ENCODE measurements at places on chromosomes 5 and 9.

- no peak overlapping the region for H3K27ac ChIP-seq
- no peaks in the 10 kb centered on the region for H3K36me3 ChIP-seq
- ATAC-seq, result no peak
- no peak overlapping the region for H3K4me3 ChIP-seq
- H3K4me1 ChIP-seq, result no peaks in the 10 kb centered on the region
- no peaks in the 10 kb centered on the region for H3K27me3 ChIP-seq
Measured at GRCh38 chr5:22053195-22053594, 799.9 kb downstream of the CDH12 start.

GRCh38 chr9:135328485-135329417 lies 150.8 kb upstream of the PPP1R26 start:
- no peak overlapping the region for H3K27ac ChIP-seq
- peaks cover 85% of the 10 kb centered on the region for H3K27me3 ChIP-seq
- ATAC-seq, result no peak
- H3K36me3 ChIP-seq, result no peaks in the 10 kb centered on the region
- H3K4me3 ChIP-seq, result no peak overlapping the region
- no peaks in the 10 kb centered on the region for H3K4me1 ChIP-seq

GRCh38 chr9:116380496-116380995 lies 227.0 kb downstream of the PAPPA start:
- H3K36me3 ChIP-seq, result no peaks in the 10 kb centered on the region
- ATAC-seq, result no peak
- no peak overlapping the region for H3K27ac ChIP-seq
- H3K4me1 ChIP-seq, result no peaks in the 10 kb centered on the region

DNA sequence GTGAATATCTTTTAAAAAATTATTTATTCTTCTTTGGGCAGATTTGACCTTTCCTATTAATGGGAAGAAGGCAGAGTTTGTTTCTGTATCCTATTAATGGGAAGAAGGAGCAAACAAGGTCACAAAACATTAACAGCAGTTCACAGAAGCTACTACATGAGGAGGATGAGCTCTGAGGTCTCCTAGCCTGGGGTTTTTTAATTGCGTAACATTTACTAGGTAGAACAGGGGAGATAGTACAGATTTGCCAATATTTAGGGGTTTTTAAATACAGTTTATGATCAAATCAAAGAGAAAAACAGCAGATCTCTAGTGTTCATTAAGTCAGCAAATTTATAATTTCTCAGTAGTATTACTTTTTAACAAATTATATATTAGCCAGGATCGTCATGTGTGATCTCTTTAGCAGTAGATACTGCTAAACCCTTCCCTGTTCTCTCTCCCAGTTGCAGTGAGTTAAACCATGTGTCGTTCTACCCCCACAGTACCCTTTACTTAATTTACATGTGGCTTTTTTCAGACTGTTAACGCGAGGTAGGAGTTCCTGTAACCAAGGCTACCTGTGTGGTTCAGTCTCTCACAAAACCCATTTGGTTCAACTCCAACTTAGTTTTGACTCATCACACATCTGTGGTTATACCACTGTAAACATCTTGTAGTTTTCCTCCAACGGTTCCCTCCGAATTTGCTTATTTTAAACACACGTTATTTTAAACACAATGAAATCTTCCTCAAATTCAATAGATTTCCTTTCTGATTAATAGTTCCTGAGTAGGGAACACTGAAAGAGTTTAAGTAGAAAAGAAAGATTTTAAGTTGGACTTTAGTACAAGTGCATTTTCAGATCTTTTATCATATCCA lies 13.3 kb downstream of the SLC25A46 start:
- no peaks in the 10 kb centered on the region for H3K27me3 ChIP-seq
- no peak for ATAC-seq
- H3K4me3 ChIP-seq, result no peak overlapping the region
- no peak overlapping the region for H3K27ac ChIP-seq

DNA sequence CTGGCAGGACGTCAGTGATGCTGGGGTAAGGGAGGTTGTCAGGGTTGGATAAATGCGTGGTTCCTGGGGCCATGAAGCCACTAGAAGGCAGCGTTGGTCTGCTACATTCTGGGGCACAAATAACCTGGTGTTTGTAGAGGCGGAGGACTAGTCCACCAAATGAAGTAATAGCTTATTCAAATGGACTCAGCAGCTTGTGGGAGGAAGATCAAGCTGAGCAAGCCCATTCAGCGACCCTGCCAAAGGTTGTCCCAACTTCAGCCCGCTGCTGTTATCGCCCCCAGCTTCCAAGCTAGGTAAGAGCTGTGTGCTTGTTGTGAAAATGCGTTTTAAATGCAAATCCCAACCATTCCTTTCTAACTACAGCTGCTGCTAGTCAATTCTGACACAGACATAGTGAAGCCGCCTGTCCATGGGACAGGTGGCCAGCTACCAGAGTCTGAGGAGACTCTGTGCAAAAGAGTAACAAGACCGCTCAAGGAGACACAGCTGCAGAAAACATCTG lies 7.6 kb upstream of the FAM240B start:
- no peak for ATAC-seq
- no peak overlapping the region for H3K27ac ChIP-seq
- H3K27me3 ChIP-seq, result no peaks in the 10 kb centered on the region
- H3K36me3 ChIP-seq, result no peaks in the 10 kb centered on the region

DNA sequence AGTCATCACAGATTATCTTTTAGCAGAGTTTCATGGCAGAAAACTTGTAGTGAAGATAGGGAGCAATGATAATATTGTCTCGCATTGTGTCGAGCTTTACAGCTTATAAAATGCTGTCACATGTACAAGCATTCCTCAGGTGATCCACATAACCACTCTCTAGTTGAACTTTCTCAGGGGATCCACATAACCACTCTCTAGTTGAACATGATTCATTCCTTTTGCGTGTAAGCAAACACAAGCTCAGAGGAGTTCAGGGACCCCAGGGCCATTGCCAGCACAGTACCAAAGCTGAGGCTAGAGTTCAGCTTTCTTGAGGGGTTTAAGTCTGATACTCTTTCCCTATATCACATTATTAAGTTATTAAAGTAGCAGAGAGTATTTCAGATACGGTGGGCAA lies 86.7 kb downstream of the CDH6 start:
- H3K36me3 ChIP-seq, result no peaks in the 10 kb centered on the region
- H3K4me1 ChIP-seq, result no peaks in the 10 kb centered on the region
- no peaks in the 10 kb centered on the region for H3K27me3 ChIP-seq
- no peak for ATAC-seq
- H3K27ac ChIP-seq, result no peak overlapping the region
- no peak overlapping the region for H3K4me3 ChIP-seq

GRCh38 chr5:59597690-59598546 lies 295.6 kb downstream of the PDE4D start:
- no peaks in the 10 kb centered on the region for H3K36me3 ChIP-seq
- H3K27me3 ChIP-seq, result no peaks in the 10 kb centered on the region
- no peaks in the 10 kb centered on the region for H3K4me1 ChIP-seq
- peak overlapping the region; percentile 24 for H3K4me3 ChIP-seq
- no peak overlapping the region for H3K27ac ChIP-seq

- ATAC-seq, result no peak
- H3K27me3 ChIP-seq, result no peaks in the 10 kb centered on the region
- no peak overlapping the region for H3K27ac ChIP-seq
- H3K36me3 ChIP-seq, result no peaks in the 10 kb centered on the region
- H3K4me1 ChIP-seq, result no peaks in the 10 kb centered on the region
Measured at GRCh38 chr9:70566066-70566465, 151.6 kb upstream of the KLF9 start.

GRCh38 chr9:32954642-32955041 lies 46.8 kb downstream of the APTX start:
- no peak for ATAC-seq
- H3K27me3 ChIP-seq, result peaks cover 13% of the 10 kb centered on the region
- H3K4me1 ChIP-seq, result no peaks in the 10 kb centered on the region
- no peak overlapping the region for H3K27ac ChIP-seq

DNA sequence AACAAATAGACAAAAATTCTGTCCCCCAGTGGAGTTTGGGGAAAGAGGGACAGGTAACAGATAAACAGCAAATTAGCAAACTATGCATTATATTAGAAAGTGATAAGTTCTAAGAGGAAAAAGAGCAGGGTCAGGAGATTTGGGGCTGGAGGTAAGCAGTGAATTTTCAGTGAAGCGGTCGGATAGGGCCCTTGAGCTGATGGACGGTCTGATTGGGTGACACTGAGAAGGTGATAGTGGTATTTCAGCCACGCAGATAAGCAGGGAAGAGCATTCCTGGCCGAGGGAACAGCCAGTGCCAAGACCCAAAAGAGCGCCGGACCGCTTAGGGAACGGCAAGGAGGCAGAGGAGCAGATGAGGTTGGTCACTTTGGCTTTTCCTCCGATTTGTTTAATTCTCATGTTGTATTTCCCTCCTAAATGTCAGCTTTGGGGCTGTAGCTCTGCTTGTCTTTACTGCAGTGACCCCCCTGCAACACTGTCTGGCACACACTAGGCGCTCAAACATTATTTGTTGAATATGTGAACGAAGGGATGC lies 1.1 kb upstream of the PTPN3 start:
- no peak for ATAC-seq
- no peaks in the 10 kb centered on the region for H3K36me3 ChIP-seq
- peaks cover 29% of the 10 kb centered on the region for H3K4me1 ChIP-seq
- H3K27ac ChIP-seq, result no peak overlapping the region
- no peak overlapping the region for H3K4me3 ChIP-seq
- peaks cover 67% of the 10 kb centered on the region for H3K27me3 ChIP-seq

- no peak for ATAC-seq
- H3K4me1 ChIP-seq, result no peaks in the 10 kb centered on the region
- no peak overlapping the region for H3K27ac ChIP-seq
- no peaks in the 10 kb centered on the region for H3K36me3 ChIP-seq
- no peaks in the 10 kb centered on the region for H3K27me3 ChIP-seq
Measured at GRCh38 chr9:91629718-91630117, 206.1 kb upstream of the NFIL3 start.

- ATAC-seq, result no peak
- H3K36me3 ChIP-seq, result no peaks in the 10 kb centered on the region
- H3K27ac ChIP-seq, result no peak overlapping the region
- no peaks in the 10 kb centered on the region for H3K4me1 ChIP-seq
- no peaks in the 10 kb centered on the region for H3K27me3 ChIP-seq
Measured at GRCh38 chr5:95699337-95699736, 16.5 kb upstream of the SPATA9 start.

DNA sequence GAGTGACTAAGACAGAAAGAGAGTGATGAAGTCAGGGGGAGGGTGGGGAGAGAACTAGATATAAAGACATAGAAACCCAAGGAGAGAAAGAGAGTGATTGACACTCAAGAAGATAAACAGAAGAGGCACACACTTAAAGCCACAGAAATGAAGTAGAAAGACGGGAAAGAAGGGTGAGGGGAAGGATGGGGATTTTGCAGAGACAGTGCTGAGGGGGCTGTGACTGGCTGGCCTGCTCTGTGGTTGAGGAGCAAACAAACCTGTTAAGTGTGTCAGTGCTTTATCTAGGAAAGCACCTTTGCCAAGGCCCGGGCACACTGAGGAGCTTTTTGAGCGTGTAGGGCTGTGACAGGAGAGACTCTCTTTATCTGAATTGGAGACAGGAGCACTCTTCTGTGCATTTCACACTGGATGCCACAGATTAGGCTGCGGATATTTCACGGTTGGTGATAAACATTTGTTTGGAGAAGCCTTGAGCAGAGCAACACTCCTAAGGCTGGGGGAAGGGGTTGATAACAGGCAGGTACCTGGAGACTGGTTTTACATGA lies 109.1 kb downstream of the DOCK2 start:
- H3K27me3 ChIP-seq, result no peaks in the 10 kb centered on the region
- ATAC-seq, result no peak
- no peaks in the 10 kb centered on the region for H3K36me3 ChIP-seq
- no peak overlapping the region for H3K27ac ChIP-seq
- H3K4me1 ChIP-seq, result no peaks in the 10 kb centered on the region
- H3K4me3 ChIP-seq, result no peak overlapping the region

DNA sequence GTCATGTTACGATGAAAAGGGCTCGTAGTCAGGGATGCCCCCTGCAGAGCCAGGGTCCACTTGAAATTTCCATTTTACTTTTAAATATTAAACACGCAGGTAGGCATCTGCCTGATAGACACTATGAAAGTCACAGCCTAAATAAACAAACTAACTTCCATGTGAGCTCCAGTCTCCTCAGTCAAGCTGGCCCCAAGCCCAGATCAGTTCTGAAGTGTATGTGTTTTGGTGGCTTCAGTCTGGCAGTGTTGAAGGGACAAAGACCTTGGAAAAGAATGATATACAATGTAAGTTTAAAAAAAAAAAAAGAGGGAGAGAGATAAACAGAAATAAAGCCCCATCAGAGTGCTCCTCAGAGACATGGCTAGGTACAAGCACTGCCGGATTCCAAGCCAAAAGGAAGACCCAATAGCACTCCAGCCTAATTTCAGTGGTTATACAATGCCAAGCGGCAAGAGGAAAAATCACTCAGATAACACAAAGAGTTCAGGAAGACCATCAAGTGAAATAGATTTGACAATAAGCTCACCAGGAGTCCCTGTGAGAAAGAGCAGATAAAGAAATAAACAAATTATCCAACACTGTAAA lies 181.0 kb downstream of the BNC2 start:
- H3K27ac ChIP-seq, result no peak overlapping the region
- no peak for ATAC-seq
- H3K4me3 ChIP-seq, result no peak overlapping the region
- H3K36me3 ChIP-seq, result no peaks in the 10 kb centered on the region
- H3K4me1 ChIP-seq, result peaks cover 43% of the 10 kb centered on the region
- no peaks in the 10 kb centered on the region for H3K27me3 ChIP-seq

GRCh38 chr5:66814146-66814991 lies 218.2 kb downstream of the MAST4 start:
- no peak for ATAC-seq
- no peak overlapping the region for H3K27ac ChIP-seq
- H3K36me3 ChIP-seq, result no peaks in the 10 kb centered on the region
- H3K27me3 ChIP-seq, result no peaks in the 10 kb centered on the region

- no peak overlapping the region for H3K27ac ChIP-seq
- H3K36me3 ChIP-seq, result no peaks in the 10 kb centered on the region
- H3K4me1 ChIP-seq, result peaks cover 28% of the 10 kb centered on the region
Measured at GRCh38 chr5:172945151-172945550, 14.1 kb upstream of the RPL26L1 start.

- H3K36me3 ChIP-seq, result no peaks in the 10 kb centered on the region
- H3K4me3 ChIP-seq, result peak overlapping the region; percentile 62
- H3K27ac ChIP-seq, result peak overlapping the region; percentile 96
- H3K27me3 ChIP-seq, result no peaks in the 10 kb centered on the region
- H3K4me1 ChIP-seq, result peaks cover 40% of the 10 kb centered on the region
Measured at GRCh38 chr5:98770209-98770910, 3.1 kb upstream of the RGMB start.

GRCh38 chr5:178515776-178516503 lies 74.3 kb downstream of the COL23A1 start:
- H3K27ac ChIP-seq, result no peak overlapping the region
- H3K4me1 ChIP-seq, result no peaks in the 10 kb centered on the region
- no peaks in the 10 kb centered on the region for H3K27me3 ChIP-seq
- H3K36me3 ChIP-seq, result no peaks in the 10 kb centered on the region
- no peak for ATAC-seq

- H3K36me3 ChIP-seq, result no peaks in the 10 kb centered on the region
- peak; percentile 45 for ATAC-seq
- H3K27ac ChIP-seq, result no peak overlapping the region
- H3K4me1 ChIP-seq, result no peaks in the 10 kb centered on the region
Measured at GRCh38 chr5:150065886-150066285, 20.5 kb downstream of the CSF1R start.

DNA sequence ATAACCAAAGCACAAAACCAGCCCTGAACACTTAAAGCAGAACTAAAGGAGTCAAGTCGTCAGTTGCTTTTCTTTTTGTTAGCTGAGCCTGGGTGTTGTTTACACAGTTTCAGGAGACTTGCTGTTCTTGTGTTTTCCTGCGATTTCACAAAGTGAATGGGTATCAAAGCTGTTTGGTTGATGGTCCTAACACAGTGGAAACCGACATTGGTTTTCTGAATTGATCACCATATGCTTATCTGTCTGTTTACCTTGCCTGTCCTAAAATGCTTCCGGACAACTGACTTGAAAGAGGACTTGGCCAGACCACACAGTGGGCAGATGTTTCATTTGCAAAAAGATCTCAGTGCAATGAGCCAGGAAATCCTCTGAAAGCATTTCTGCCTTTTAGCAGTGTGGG lies 676.4 kb downstream of the PRELID2 start:
- H3K4me1 ChIP-seq, result no peaks in the 10 kb centered on the region
- H3K36me3 ChIP-seq, result no peaks in the 10 kb centered on the region
- no peak for ATAC-seq
- H3K4me3 ChIP-seq, result no peak overlapping the region

Data from gastroesophageal sphincter (tissue), 4 donors.